Fibroblast of skin of left quadriceps (primary cell): ENCODE measurements at places on chromosomes 2 and 18.

DNA sequence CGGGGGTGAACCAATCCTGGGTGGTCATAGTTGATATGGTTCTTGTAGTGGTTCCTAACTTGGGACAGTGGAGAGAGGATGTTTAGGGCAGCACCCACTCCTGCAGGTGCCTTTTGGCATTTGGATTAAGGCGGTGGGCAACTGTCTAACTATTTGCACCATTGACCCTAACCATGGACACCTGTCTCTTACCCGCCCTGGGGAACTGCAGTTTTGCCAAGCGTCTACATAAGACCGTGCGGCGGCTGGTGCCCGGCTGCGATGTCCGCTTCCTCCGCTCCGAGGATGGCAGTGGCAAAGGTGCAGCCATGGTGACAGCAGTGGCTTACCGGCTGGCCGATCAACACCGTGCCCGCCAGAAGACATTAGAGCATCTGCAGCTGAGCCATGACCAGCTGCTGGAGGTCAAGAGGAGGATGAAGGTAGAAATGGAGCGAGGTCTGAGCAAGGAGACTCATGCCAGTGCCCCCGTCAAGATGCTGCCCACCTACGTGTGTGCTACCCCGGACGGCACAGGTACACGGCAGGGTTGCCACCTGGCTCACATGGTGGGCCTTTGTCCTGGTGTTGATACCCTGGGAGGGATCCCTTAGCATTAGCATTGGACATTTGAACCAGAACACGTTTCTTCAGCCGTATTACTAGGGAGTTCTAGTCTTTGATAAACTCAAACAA lies 46.3 kb downstream of the HK2 start:
- no peak for DNase-seq

DNA sequence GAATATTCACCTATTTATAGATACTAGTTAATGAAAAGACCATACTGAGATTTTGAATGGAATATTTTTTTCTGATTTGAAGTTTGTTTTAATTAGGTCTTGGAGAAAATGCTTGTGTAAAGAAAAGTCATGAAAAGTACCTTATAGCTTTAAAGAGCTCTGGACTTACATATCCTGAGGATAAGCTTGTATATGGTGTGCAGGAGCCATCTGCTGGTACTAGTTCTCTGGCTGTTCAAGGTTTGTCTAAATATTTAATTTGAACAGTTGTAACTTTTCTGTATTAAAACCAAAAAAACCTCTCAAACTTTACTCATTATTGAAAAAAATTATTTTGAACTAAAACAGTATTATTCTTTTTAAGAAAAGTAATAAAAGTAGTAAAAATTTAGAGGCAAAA lies 50.1 kb downstream of the UBR3 start:
- no peak for DNase-seq

DNA sequence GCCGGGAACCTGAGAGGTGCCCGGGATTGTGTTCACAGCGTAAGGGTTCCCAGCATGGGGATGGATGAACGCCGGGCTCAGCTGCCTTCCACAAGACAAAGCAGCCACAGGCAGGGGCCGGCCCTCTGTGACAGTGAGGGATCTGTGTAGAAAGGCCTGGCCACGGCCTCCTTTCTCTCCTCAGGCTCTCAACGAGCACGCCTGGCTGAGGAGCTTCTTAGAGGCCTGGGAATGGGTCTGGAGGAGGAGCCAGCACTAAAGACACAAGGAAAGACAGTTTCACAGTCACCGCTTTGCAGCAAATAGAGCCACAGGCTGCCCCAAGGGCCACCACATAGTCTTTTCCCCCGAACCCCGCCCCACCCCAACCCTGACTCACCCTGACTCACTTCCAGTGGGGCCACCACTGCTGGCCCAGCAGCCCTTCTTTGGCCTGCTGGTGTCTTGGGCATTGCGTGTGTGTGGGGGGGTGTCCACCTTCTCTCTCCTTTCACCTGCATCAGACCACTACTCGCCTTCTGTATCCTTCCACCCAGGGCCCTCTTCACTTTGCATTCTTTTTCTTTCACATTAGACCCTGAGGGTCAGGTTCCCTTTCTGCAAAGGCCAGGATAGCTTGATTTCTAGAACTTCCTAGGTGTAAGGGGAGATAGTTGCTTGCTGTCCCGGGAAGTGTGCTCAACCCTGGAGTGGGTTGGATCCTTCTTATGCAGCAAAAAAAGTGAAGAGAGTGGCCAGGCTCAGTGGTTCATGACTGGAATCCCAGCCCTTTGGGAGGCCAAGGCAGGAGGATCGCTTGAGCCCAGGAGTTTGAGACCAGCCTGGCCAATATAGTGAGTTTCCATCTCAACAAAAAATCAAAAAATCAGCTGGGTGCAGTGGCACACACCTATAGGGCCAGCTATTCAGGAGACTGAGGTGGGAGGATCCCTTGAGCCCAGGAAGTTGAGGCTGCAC lies 19.3 kb upstream of the HPCAL1 start:
- DNase-seq, result peak; percentile 23

DNA sequence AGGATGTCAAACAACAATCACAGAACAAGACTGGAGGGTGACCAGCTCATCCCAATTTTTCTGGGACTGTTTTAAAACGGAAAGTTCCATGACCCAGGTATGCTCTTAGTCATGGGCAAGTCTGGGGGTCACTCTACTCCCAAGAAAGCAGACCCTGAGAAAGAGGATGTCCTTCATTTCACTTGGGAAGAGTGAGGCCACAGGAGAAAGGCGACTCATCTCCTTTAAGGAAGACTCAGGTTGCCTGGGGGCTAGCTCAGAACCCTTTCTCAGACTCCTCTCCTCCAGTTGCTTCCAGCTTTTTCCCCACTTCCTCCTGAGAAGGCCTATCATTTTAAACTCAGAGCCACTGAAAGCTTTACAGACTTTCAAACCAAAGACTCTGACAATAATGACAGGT lies 9.3 kb downstream of the RNF152 start:
- DNase-seq, result no peak

DNA sequence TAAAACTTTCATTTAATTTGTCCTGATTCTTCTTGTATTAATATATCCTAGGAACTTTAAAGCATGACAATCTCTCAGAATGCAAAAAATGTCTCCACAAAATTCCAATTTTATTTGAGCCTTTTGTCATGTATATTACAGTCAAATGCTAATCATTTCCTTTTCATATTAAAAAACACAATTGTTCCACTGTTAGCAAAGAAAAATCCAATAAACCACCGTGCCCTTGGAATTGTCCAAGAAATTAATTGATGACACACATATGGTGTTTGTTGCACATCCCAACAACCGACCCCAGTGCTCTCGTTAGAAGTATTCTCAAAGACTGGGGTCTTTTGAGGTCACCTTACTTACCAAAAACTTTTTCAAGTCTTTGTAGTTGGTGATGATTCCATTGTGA lies 28.1 kb downstream of the GFPT1 start:
- no peak for DNase-seq

DNA sequence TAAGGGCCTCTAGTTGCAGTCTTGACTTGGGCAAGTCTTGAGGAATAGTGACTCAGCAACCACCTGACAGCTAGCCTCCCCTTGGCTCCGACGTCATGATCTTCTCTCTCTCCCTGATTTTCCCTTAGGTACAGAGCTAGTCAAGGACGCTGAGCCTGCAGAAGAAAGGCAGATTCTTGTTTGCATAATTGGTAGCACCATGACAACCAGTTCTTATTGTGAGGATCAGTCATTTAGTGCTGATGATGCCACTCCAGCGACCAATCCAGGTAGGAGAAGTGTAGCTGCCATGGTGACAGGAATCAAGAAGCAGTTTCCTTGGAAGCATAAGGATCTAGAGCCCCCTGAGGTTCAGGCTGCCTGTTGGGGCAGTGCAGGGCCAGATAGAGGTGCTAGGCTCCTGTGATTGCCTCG lies 2.8 kb upstream of the RESP18 start:
- no peak for DNase-seq
